ENCODE measurements at places on chromosomes 3 and 15. TPM values are rescaled to one million over a fixed set of nuclear protein-coding genes. Genes with fewer than 3 reads are reported as not detected.

Gene NRG4
- total RNA-seq: 0.10 TPM

DNA sequence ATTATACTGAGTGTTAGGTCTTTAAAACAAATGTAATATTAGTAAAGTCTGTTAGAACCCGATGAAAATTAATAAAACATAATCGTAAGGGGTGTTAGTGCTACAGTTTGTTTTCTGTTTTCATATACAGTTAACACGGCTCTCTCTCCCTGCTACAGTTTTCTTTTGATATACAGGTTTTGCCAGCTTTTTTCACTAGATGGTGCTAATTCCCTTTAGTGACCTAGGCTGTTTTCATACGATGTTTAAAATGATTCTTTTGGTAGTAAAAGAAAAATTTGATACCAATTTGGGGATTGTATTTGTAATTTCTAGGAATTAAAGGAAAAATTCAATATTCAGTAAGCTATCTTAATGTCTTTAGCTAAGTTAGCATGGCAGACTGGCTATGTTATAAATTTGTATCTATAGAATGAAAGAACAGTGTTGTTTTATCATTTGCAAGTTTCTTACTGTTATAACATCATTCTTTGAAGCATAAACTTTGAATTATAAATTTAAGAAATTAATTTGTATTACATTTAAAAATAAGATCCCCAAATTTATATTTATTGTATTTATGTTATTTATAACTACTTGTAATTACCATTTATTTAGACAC, 11.5 kb downstream of the APH1B start:
- DNase-seq: peak; percentile 54

DNA sequence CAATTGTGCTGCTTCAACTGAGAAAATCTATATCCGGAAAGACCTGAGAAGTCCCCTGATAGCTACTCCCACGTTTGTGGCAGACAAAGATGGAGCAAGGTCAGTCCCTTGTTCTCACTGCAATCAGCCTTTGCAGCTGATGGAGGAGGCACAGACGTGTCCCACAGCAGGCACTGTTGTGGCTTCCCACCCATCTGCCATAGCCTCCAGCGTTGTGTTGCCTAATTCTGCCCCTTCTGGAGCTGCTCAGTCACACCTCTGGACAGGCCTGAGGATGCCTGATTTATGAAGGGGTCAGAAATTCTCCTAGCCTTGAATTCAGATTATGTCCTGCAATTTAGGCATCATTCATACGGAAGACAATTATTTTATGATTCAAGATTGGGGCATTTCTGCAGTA, 41.9 kb downstream of the MRPS25 start:
- no peak for DNase-seq

Gene C3orf49
- total RNA-seq: not detected

- no peak for DNase-seq
Observed at GRCh38 chr3:177221744-177222143, 24.5 kb upstream of the TBL1XR1 start.

DNA sequence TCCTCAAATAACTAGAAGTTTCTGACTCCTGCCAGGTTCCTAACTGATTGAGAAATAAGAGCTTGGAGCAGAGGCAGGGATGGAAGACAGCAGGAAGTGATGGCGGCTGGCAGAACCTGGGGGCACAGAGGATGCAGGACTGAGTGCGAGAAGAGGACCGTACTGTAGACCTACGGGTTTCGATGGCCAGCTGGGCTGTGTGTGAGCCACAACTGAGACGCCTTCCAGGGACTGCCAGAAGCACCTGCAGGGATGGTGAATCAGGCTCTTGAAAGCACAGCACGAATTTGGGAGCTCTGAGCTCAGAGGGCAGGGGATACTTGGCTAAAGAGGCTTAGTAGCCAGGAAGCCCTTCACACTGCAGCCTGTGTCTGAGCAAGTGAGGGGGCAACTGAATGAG, 165.6 kb downstream of the ABHD5 start:
- DNase-seq: no peak

Gene SLC28A1
- total RNA-seq: not detected

Gene WDR53
- total RNA-seq: 9.7 TPM

- no peak for DNase-seq
Observed at GRCh38 chr3:136075811-136076210, 110.3 kb downstream of the PPP2R3A start.

Gene ITIH4
- 4.6 TPM for total RNA-seq
